ENCODE measurements at places on chromosomes 6 and 20.

DNA sequence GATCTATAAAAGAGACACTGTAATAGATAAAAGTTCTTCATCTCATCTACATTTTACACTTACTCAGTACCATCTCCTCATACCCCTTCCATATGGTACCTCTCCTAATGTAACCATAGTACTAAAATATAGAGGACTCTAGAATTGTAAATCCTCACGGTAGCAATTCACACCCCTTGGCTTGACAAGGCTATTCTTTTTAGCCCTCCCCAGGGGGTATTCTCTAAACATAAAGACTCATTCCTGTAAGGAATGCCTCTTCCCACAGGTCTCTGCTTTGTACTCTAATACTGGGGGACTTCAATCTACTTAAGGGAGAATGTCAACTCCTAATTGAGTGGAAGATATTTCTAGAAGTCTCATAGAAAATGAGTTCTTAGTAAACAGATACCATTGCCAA, 85.9 kb downstream of the VIP start:
- no peak for DNase-seq

DNA sequence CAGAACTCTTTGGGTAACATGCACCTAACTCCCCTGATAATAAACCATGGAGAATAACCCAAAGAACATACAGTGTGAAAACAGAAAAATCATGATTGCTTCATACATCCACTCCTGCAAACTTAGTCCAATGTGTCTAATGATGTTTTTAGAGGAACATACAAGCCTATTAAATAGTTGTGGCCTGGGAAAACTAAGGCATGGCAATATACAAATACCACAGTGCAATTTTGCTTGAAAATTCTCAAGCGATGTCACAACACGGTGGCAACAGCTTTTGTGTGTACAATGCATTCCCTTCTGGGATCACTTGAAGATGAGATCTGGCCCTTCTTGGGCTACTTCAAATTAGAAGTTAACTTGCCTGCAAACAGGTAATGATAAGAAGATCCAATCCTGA, 16.7 kb downstream of the MAP3K5 start:
- DNase-seq: no peak

- DNase-seq: no peak
Measured at GRCh38 chr6:122740936-122741335, 38.6 kb upstream of the FABP7 start.

DNA sequence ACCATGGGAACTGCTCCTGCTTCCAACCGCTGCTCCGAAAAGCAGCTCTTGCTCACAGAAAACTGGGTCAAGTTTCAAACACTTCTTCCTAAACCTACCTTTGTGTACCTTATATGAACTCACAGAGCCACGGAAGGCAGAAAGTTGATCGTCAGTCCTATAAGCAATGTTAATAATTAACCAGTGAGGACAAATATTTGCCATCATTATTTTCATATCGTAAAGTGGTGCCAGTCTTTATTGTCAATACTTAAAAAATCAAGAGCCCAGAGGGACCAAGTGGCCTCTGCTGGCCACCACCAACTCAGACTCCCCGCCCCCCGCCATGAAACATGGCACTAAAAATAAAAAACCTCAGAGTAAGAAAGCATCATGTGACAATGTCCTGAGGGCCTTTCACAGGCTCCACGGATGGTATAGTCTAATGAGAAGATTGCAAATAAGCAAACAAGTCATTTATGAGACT, 9.1 kb upstream of the PBOV1 start:
- no peak for DNase-seq

DNA sequence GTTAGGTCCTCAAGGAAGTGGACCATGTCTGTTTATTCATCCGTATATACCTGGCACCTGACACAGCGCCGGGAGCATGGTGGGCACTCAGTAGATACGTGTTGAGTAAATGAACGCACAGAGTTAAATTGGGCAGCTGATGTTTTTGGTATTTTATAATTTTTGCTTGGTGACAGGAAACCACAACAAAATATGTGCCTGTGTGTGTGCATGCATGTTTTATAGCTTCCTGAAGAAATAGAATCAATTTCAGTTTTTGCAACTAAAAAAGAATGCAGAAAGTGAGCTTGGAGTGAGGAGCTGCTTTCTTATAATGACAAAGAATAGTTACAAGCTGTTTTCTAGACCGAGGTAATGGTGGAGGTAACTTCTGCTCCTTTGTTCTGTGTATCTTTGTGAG, 91.4 kb downstream of the PLCB4 start:
- DNase-seq: peak; percentile 16

DNA sequence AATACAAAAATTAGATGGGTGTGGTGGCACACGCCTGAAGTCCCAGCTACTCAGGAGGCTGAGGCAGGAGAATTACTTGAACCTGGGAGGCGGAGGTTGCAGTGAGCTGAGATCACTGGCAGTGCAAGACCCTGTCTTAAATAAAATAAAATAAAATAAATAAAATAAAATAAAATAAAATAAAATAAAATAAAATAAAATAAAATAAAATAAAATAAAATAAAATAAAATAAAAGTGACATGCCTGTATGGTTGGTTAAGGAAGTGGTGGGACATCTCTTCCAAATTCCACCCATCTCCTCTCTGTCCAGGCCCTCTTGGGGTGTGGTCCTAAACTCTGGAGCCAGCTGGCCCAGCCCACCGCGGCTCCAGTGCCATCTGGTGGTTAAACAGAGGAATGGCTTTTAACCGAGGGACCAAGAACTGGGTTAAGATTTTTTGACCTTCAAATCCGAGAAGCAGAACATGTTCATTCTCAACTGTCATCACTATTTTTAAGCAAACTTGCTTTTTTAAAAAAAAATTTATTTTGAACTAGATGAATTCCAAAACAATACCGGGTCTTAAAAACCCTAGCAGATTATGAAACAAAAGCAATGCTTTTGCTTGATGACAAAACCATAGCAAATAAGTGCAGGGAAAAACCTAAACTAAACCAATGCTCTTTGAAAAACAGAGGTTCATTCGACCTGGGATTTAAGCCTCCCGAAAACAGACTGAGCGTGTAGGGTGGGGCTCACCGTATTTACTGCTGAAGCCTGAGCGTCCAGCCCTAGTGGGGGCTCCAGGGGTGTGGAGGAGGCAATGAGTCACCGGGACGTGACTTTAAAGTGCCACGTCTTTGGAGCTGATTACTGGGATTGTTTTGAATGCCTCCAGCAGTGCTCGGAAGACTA, 68.8 kb downstream of the CDC5L start:
- peak; percentile 87 for DNase-seq

GRCh38 chr6:27558028-27558724, 85.3 kb upstream of the ZNF184 start:
- DNase-seq: no peak

- DNase-seq: no peak
Measured at GRCh38 chr6:140316966-140317365, 942.5 kb upstream of the CITED2 start.

- DNase-seq: no peak
Measured at GRCh38 chr20:45959956-45960630, 11.9 kb downstream of the ZNF335 start.

DNA sequence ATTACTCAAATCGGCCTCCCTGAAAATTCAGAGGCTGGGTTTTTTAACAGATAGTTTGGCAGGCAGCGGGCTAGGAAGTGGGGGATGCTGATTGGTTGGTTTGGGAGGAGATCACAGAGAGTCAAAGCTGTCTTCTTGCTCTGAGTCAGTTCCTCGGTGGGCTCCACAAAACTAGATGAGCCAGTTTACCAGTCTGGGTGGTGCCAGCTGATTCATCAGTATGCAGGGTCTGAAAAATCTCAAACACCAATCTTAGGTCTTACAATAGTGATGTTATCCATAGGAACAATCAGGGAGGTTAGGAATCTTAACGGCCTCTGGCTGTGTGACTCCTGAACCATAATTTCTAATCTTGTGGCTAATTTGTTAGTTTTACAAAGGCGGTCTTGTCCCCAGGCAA, 190.7 kb downstream of the C6orf118 start:
- DNase-seq: no peak

GRCh38 chr20:34363465-34364222, 571 bp downstream of the ITCH start:
- peak; percentile 79 for DNase-seq

DNA sequence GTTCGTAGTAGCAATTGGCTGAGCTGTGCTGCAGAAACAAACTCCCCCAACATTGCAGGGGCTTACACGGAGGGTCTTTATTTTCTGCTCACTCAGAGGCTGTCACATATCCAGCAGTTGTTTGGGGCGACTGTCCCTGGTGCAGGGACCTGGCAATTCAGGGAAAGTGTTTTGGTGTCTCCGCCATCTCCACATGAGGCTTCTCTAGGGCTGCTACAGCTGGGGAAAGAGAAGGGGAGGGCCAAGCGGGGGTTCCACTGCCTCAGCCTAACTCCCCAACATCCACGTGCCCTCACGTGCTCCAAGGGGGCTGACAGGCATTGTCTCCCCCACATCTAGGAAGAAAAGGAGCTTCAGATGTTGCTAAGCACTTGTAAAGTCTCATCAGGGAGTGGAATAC, 61.3 kb upstream of the NXT1 start:
- DNase-seq: no peak

DNA sequence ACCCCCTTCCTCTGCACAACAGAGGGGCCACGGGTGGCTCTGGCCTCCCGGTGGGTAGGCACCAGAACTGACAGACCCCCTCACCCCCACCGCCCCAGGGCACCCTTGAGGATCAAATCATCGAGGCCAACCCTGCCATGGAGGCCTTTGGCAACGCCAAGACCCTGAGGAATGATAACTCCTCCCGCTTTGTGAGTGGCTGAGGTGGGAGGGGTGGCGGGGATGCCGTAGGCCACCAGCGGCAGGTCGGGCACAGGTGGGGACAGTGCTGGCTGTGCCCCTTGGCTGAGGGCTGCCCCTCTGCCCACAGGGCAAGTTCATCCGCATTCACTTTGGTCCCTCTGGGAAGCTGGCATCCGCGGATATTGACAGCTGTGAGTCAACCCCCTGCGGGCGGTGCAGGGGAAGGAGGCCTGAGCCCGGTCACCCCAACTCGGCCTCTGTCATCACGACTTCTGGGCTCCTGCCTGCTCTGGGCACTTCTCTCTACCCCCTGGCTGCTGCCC, 29.1 kb downstream of the MYH7B start:
- no peak for DNase-seq

DNA sequence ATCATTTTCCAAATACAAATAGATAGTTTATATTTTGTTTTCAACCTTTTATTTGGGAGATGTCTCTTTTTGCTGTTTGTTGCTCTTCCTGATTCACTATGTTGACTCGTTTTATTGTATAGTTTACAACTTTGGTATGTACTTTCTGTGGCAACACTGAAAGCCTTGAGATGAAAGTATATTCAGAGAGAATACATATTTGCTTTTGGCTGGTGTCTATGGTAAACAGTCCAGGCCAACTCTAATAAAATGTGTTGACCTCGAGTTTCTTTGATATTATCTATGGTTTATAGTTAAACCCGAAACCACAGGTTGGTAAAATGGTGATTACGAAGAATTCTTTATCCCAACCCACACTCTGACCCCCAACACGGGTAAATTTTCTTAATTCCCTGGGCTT, 919.6 kb upstream of the MAP3K7 start:
- no peak for DNase-seq

- no peak for DNase-seq
Measured at GRCh38 chr6:119182875-119183274, 104.4 kb upstream of the FAM184A start.

DNA sequence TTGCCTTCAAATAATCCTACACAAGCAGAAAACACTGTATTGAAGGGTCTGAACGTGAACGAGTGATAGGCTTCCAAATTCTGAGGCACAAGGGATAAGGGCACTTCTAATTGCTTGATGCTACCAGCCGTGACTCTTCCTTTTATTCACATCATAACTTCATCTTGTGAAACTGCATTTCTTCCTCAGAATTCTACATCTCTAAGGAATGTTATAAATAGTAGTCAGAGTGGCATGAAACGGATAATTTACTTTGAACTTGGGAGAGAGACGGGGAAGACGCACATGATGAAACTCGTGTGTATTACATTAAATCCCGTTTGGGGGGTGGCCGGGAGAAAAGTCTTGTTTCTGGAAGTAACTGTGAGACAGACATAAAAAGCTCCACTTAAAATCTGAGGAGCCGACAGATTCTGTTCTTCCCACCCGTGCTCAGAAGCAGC, 754 bp downstream of the HDDC2 start:
- DNase-seq: peak; percentile 47

GRCh38 chr6:74932232-74932888, 273.5 kb downstream of the COL12A1 start:
- no peak for DNase-seq

- peak; percentile 52 for DNase-seq
Measured at GRCh38 chr20:32945710-32946221, 58.5 kb downstream of the SUN5 start.

DNA sequence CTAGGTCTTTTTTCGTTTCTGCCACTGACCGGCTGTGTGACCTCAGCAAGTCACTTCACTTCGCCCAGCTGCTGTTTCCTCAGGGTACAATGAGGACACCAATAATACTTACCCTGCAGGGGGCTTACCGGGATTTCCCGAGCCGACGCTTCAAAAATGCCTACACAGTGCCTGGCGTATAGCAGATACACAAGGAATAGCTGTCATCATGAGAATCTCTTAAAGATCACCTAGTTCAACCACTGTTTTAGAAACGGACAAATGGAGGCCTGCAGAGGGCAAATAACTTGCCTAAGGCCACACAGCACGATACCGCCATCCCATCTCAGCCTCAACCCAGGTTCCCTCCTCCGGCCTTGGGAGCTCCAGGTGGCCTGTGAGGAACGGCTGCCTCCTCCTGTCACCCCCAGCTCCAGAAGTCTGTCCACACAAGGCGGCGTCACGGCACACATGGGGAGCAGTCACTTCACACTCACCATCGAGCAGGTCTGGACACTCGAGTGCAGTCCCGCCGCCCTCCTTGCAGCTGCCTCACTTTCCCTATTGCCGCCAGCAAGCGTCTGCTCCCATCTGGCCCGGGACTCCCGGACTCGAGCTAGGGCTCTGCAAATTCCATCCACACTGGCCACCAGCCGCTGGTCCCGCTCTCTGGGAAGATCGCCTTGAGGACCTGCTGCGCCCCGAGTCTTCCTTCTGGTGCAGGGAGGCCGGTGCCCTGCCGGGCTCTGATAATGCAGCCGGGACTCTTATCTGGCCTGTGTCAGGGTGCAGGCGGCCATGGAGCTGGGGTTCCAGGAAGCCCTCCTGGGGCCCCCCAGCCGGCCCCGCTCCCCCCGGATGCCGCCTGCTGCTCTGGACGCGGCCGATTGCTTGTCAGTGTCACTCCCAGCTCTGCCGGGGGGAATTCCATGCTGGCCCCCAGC, at the start of gene RIPOR3:
RIPOR3 (minus strand) TSS at position 893 of the 923 bp plus-strand sequence; CDS start at position 479, 414 bp downstream.
- DNase-seq: peak; percentile 64

DNA sequence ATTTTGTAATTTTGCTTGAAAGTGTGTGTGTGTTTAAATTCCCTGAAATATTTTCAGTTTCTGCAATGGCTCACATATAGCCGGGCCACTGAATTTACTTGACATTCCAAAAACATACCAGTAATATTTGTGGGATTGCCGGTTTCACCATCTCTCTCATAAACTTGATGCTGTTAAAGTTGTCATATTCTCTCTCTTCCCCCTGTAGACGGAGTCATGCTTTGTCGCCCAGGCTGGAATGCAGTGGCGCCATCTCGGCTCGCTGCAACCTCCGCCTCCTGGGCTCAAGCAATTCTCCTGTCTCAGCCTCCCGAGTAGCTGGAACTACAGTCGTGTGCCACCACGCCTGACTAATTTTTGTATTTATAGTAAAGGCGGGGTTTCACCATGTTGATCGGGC, 122.1 kb downstream of the TIAM2 start:
- peak; percentile 84 for DNase-seq
